ENCODE measurements at places on chromosomes 3 and 15. TPM values are rescaled to one million over a fixed set of nuclear protein-coding genes. Genes with fewer than 3 reads are reported as not detected.

The IGDCC3 gene
- not detected for total RNA-seq

The VIPR1 gene
- total RNA-seq: 3.8 TPM

The IQCF5 gene
- total RNA-seq: not detected

The WDR82 gene
- total RNA-seq: 84.1 TPM

The CSK gene
- total RNA-seq: 23.1 TPM

The SLC9A9 gene
- 10.1 TPM for total RNA-seq

The CELF6 gene
- 5.4 TPM for total RNA-seq

The KNL1 gene
- total RNA-seq: 0.67 TPM

The CYP8B1 gene
- not detected for total RNA-seq

The NMB gene
- 3.4 TPM for total RNA-seq

The TMCO5A gene
- total RNA-seq: not detected

The CASR gene
- total RNA-seq: not detected

The SSR3 gene
- total RNA-seq: 214 TPM

The SYNPR gene
- not detected for total RNA-seq

The ANKRD34C gene
- not detected for total RNA-seq

The CRABP1 gene
- total RNA-seq: 0.50 TPM

The ACTC1 gene
- 9.7 TPM for total RNA-seq

The ASB7 gene
- total RNA-seq: 14.8 TPM

The TP63 gene
- total RNA-seq: 3.4 TPM

The GOLGA8T gene
- total RNA-seq: not detected

The POLQ gene
- total RNA-seq: 0.16 TPM

The RTP3 gene
- not detected for total RNA-seq

The CPB1 gene
- total RNA-seq: not detected

The SUMF1 gene
- 39.6 TPM for total RNA-seq

The GOLGA8M gene
- total RNA-seq: not detected

The ZNF860 gene
- total RNA-seq: 0.40 TPM

The GRK7 gene
- total RNA-seq: not detected

The SNTN gene
- total RNA-seq: not detected

The ANKUB1 gene
- not detected for total RNA-seq

The ERICH6 gene
- total RNA-seq: not detected

Measured in gastroesophageal sphincter (tissue), 4 donors.